SJSA1 (cell line): ENCODE measurements at places on chromosomes 7 and 10. TPM values are rescaled to one million over a fixed set of nuclear protein-coding genes. Genes with fewer than 3 reads are reported as not detected.

DNA sequence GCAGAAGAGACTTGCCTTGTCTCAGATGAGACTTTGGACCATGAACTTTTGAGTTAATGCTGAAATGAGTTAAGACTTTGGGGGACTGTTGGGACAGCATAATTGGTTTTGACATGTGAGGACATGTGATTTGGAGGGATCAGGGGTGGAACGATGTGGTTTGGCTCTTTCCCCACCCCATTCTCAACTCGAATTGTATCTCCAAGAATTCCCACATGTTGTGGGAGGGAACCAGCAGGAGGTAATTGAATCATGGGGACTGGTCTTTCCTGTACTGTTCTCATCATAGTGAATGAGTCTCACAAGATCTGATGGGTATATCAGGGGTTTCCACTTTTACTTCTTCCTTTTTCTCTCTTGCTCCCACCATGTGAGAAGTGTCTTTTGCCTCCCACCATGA lies 229.7 kb upstream of the KCND2 start:
- no peak for DNase-seq

DNA sequence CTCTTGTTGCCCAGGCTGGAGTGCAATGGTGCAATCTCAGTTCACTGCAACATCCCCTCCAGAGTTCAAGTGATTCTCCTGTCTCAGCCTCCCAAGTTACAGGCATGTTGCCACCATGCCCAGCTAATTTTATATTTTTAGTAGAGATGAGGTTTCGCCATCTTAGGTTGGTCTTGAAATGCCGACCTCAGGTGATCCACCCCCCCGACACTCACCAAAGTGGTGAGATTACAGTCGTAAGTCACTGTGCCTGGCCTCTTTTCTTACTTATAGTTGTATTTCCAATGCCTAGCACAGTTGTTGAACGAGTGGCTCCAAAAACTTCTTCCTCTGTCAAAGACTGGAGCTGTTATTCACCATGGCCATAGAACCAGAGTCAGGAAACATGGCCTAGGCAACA lies 6.7 kb downstream of the RNF216 start:
- no peak for DNase-seq

- no peak for DNase-seq
Observed at GRCh38 chr10:25039531-25039930, 23.1 kb downstream of the THNSL1 start.

GRCh38 chr7:13111230-13111629 lies 423.8 kb downstream of the ARL4A start:
- DNase-seq = no peak

- no peak for DNase-seq
Observed at GRCh38 chr7:157575777-157576176, 239.0 kb downstream of the DNAJB6 start.

DNA sequence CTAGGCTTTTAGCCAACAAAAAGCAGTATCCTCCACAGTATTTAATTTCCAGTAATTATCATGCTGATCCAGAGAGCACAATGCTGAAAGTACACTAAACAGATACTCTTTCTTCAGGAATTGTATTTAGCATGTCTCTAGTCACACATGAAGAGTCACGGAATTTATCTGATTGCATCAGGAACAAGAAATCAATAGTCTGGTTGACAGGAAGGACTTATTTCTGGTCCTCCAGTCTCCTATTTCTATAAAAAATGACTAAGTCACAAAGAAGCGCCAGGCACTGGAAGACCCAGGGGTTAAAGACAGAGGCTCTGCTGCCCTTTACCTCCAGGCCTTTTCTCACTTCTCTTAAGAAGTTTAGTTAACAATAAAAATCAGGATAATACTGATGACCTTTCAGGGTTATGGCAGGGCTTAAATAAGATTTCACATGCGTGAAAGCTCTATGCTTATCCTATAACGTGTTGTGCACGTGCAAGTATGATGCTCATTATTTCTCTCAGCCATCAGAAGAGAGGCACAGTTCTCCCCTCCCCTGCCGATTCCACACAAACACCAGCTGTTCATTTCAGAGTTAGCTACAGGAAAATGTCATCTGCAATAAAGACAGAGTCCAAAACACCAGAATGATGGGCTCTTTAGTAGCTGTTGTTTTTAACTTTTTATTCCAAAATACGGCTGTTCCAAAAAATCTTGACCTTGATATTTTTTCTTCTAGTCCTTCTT lies 36.9 kb downstream of the SLC26A4 start:
- no peak for DNase-seq

GRCh38 chr10:117680601-117681000 lies 138.1 kb downstream of the EMX2 start:
- no peak for DNase-seq

DNA sequence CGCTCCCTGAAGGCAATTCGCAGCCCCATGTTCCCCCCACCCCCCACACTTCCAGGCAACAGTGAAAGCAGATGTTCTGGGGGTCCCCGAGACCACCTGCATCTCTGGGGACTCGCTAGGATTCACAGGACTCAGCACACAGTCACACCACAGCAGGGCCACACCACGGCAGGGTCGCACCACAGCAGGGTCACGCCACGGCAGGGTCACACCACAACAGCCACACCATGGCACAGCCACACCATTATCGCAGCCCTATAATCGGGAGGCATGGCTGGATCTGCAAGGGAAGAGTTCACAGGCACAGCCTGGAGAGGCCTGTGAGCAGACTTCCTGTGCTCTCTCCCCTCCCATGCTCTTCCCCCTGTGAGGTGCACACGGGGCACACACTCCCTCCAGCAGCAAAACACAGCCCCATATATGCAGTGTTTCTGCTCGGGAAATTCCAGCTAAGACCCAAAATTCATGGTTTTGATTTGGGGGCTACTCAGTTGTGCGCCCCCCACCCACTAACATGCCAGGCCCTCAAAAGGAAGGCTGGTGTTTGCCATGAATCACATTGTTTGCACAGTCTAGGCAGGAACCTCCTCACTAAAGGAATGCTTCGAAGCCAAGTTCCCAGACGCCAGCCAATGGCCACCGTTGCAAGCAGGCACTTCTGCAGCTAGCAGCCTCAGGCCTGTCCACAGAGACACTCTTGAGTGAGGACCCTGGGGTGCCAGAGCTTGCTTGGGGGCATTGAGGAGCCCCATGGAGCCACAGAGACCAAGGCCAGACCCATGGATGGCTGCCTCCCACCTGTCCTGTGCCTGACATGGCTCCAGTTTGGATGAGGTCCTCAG lies 7.0 kb upstream of the DPYSL4 start:
- no peak for DNase-seq

- DNase-seq = no peak
Observed at GRCh38 chr10:89134963-89135362, 72.2 kb downstream of the CH25H start.

- no peak for DNase-seq
Observed at GRCh38 chr7:15801551-15801950, 115.1 kb upstream of the MEOX2 start.

DNA sequence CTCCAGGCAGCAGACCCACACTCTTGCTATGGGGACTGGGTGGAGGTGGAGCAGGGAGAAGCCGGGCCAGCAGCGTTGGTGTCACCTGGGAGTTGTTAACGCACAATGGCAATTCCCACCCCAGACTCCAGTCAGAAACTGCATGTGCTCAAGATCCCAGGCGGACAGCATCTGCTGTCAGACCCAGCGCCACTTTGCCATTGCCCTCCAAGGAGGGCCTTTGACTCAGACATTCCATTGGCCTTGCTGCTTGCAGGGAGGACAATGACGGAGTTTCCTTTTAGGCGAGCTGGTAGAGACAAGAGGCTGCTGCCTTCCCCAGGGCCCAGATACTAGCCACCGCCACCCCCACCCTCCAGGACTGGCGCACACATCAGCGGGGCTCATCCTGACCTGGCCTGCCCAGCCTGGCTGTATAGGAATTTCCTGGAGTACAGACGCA lies 34.5 kb downstream of the ZNF775 start:
- DNase-seq = no peak

DNA sequence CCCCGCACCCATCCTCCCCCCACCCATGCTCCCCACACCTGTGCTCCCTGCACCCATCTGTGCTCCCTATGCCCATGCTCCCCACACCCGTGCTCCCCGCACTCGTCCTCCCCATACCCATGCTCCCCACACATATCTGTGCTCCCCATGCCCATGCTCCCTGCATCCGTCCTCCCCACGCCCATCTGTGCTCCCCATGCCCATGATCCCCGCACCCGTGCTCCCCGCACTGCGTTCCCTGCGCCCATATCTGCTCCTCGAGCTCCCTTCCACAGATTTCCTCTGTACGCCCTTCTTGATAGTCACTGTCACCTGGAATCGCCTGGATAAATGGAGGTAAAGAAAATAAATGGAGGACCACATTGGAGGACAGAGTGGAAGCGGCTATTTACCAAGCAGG lies 9.9 kb downstream of the DIP2C start:
- DNase-seq = no peak

DNA sequence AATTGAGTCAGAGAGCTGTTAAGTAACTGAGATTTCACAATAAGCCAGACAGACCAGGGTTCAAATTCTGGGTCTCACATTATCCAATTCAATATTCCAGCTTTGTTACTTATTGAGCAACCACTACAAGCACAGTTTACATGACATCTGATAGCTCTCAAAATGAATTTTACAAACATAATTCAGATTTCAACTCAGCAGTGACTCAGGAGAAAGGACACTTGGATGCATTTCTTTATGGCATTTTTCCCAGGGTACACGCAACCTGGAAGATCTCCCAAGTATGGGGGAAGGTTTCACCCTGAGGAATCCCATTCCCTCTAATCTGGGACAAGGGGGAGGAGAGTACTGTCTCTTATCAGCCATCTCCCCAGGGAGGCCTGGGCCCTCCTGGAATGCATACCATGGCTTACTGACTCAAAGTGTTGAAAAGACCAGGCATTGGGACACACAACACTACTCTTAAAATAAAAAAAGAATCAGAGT lies 102.4 kb downstream of the CFTR start:
- DNase-seq = no peak

GRCh38 chr7:2037808-2038522 lies 194.8 kb downstream of the MAD1L1 start:
- DNase-seq = peak; percentile 4

GRCh38 chr10:83809001-83809400 lies 330.3 kb upstream of the GHITM start:
- DNase-seq = no peak

GRCh38 chr10:29900865-29901264 lies 158.5 kb downstream of the JCAD start:
- DNase-seq = no peak

GRCh38 chr10:43122096-43122495 lies 16.1 kb upstream of the CSGALNACT2 start:
- DNase-seq = no peak

GRCh38 chr7:75856536-75856935 lies 22.3 kb upstream of the RHBDD2 start:
- DNase-seq = no peak

DNA sequence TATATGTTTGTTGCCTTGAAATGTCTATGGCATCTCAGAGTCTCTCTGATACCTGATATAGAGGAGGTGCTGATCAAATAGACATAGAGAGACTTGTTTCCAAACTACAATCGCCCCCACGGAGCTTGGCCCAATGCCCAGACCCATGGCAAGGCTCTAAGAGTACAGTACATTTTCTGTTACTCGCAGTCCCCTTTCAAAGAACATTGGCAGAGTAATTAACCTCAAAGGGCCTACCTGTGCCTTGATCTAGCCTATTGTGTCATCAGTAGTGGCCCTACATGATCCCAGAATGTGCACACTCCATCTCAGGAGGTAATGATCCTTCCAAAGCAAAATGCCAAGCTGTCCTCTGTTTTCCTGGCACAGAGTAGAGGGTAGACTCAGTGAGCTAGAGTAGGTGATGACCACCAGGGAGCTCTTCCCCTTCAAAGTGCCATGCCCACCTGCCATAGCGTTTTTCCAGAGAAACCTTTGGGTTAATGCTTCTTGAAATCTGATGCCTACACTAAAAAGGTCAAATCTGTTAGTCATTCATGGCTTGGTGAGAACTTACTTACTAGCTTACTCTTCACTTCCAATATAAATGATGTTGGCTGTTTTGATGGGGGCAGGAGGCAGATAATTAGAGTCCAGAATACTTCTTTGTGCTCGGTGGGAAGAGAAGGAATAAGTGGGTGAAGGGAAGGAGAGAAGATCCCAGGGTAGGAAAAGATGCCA lies 41.2 kb upstream of the ACSL5 start:
- DNase-seq = no peak

DNA sequence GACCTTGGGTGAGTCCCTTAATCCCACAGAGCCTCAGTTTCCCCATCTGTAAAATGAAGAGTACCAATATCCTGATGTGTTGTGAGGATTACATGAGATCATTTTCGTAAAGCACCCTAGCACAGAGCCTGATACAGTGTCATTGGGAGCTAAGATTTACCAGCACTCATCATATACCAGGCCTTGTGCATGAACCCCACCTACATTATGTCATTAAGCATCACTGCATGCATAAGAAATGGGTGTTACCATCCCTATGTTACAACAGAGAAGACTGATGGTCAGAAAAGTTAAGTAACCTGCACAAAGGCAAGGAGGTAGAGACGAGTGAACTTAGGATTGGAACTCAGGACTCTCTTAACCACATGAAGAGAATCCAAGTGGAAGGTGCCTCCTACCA lies 290.6 kb downstream of the KCNMA1 start:
- DNase-seq = no peak

DNA sequence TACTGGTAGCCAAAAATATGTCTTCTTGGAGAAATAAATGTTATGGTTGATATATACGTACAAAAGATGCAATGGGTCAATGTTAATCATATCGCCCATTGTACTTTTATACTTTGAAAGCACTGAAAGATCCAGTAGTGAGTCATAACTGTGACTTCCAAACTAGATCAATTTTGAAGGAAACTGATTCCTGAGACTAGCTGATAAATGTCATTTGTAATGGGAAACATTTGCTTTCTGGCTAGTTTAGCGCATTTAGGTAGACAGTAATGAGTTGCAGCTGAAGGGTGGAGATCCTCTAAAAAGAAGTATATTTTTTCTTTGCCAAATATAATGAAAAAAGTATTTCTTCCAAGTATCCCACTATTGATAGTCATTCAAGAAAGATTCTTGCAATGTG lies 53.5 kb upstream of the ARHGAP21 start:
- DNase-seq = no peak

Gene GRID2IP
- not detected in 2 replicates for total RNA-seq

Gene TAF3
- 4.4 and 4.6 TPM in 2 replicates for total RNA-seq

Gene LBX1
- not detected in 2 replicates for total RNA-seq

Gene PVRIG
- total RNA-seq = 1.7 TPM in 1 of 2 replicates, not detected in the other

Gene FLNC
- total RNA-seq = 56.8 and 84.7 TPM in 2 replicates

Gene TMED4
- total RNA-seq = 108 and 164 TPM in 2 replicates

Gene LUC7L2
- 66.4 and 68.2 TPM in 2 replicates for total RNA-seq

Gene ZNF22
- 59.6 and 88.5 TPM in 2 replicates for total RNA-seq

Gene PITX3
- total RNA-seq = not detected in 2 replicates

Gene PKD2L1
- total RNA-seq = not detected in 2 replicates

Gene CPA1
- not detected in 2 replicates for total RNA-seq

Gene ACTR1A
- total RNA-seq = 117 and 126 TPM in 2 replicates

Gene C10orf62
- total RNA-seq = not detected in 2 replicates

Gene FANK1
- 0.18 TPM in 1 of 2 replicates, not detected in the other for total RNA-seq
